ENCODE measurements at places on chromosomes 5 and 9. TPM values are rescaled to one million over a fixed set of nuclear protein-coding genes. Genes with fewer than 3 reads are reported as not detected.

Gene NIPSNAP3A
- 14.0 TPM for total RNA-seq

Gene SPINK5
- total RNA-seq: not detected

Gene LHX6
- not detected for total RNA-seq

Gene PFN3
- not detected for total RNA-seq

Gene FBXW11
- total RNA-seq: 38.8 TPM

DNA sequence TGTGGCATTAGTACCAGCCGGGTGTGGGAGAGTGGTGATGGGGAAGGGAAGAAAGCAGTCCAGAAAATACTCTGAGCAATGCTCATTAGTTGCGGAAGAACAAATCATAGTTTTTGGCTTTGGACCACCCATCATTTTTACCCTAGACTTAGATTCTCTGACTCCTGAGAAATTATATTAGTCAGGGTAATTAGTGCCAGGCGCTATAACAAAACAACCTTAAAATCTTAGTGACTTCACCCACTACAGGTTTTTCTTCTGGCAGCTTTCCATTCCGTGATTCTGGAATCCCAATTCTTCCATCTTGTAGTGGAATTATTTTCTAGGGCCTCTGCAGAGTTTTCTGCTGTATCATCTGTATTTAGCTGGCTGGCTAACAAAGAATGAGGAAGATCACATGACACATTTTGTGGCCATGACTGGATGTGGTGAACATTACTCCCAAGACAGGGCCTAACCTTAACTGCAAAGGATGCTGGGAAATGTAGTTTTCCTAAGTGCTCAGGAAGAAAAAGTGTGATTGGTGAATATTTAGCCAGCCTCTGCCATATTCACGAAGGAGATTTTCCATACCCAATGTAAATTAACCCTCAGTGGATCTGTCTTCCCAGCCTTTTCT, 373.0 kb upstream of the MEF2C start:
- H3K27ac ChIP-seq: no peak overlapping the region
- no peaks in the 10 kb centered on the region for H3K36me3 ChIP-seq
- no peaks in the 10 kb centered on the region for H3K27me3 ChIP-seq
- DNase-seq: no peak

DNA sequence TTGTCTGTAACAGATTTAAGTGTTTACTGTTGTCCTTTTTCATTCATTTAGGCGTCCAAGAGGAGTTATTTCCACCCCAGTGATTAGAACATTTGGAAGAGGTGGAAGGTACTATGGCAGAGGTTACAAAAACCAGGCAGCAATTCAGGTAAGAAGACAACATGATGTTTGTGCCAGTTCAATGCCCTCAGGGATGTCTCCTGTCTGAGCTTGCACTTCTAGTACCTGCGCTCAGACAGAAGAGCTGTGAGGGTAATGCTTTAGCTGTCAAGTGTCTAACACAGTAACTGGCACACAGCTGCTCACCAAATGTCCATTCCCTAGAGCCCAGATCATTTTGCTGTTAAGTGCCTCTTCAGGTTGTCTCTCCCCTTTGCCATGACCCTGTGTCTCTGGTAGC, 14.2 kb upstream of the PHF2 start:
- H3K27me3 ChIP-seq: no peaks in the 10 kb centered on the region
- H3K4me1 ChIP-seq: peaks cover 26% of the 10 kb centered on the region
- H3K27ac ChIP-seq: no peak overlapping the region
- DNase-seq: no peak
- H3K4me3 ChIP-seq: no peak overlapping the region

- no peaks in the 10 kb centered on the region for H3K4me1 ChIP-seq
- DNase-seq: no peak
- no peaks in the 10 kb centered on the region for H3K36me3 ChIP-seq
- H3K4me3 ChIP-seq: no peak overlapping the region
- no peaks in the 10 kb centered on the region for H3K27me3 ChIP-seq
- no peak overlapping the region for H3K27ac ChIP-seq
Measured at GRCh38 chr9:110283751-110284150, 27.4 kb upstream of the TXN start.

DNA sequence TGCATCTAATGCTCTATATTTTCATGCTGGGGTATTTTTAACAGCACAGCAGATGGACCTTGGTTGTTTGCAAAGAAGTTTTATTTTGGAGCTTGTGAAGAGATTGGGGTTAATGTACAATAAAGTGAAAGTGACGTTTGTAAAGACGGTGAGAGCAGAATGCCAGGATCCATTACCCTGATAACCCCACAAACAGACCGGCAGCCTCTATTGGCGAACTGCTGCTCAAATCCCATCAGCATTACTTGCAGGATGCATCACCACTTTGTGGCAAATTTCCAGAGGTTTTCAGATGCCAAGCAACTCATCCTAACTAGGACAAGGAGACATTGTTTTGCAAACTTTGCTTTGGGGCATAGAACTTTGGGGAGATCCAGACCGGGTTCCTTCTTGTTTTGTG, 383.3 kb upstream of the ZNF462 start:
- H3K27me3 ChIP-seq: no peaks in the 10 kb centered on the region
- no peak for DNase-seq
- no peak overlapping the region for H3K4me3 ChIP-seq
- H3K36me3 ChIP-seq: no peaks in the 10 kb centered on the region

DNA sequence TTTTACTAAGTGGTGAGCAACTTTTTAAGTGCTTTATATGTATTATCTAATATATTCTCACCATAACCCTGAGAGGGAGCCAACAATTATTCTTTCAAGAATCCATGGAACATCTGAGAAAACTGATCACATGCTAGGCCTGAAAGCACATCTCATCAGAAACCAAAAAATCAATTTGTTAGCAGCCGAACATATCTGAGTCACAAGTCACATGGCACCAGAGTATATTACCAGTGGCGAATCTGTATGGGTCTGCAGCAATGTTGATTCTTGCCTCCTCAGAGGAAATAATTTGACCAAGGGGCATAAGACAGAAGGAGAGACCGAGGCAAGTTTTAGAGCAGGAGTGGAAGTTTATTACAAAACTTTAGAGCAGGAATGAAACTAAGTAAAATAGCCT, 25.3 kb upstream of the SIL1 start:
- H3K36me3 ChIP-seq: no peaks in the 10 kb centered on the region
- no peak overlapping the region for H3K27ac ChIP-seq
- no peak overlapping the region for H3K4me3 ChIP-seq
- DNase-seq: no peak
- no peaks in the 10 kb centered on the region for H3K4me1 ChIP-seq
